ENCODE measurements at places on chromosomes 16 and 17.

GRCh38 chr16:27677263-27677662 lies 127.3 kb downstream of the KATNIP start:
- DNase-seq = no peak

GRCh38 chr16:52404546-52404945 lies 142.4 kb downstream of the TOX3 start:
- no peak for DNase-seq

DNA sequence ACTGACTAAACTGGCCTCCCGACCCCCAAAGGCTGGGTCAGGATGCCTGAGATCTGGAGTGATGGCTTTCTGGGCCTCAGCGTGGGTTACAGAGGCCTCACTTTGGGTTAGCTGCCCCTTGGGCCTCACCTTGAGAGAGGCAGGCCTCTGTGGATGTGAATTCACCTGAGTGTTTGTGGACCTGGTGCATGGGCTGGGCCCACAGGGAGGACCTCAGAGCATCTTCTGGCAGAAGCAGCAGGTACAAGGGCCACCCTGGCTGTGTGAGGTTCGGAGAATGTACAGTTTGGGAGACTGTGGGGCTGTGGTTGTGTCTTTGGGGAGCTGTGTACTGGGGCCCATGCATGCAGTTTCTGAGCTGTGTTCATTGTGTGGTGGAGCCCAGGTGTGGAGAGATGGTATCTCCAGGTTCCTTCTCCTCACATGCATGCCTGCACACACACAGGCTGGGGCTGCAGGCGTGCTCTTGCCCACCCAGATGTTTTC lies 18.3 kb downstream of the RARA start:
- no peak for DNase-seq

GRCh38 chr16:14302031-14302398 lies 230.9 kb downstream of the MRTFB start:
- no peak for DNase-seq

GRCh38 chr16:77938913-77939312 lies 83.4 kb upstream of the CLEC3A start:
- DNase-seq = no peak

DNA sequence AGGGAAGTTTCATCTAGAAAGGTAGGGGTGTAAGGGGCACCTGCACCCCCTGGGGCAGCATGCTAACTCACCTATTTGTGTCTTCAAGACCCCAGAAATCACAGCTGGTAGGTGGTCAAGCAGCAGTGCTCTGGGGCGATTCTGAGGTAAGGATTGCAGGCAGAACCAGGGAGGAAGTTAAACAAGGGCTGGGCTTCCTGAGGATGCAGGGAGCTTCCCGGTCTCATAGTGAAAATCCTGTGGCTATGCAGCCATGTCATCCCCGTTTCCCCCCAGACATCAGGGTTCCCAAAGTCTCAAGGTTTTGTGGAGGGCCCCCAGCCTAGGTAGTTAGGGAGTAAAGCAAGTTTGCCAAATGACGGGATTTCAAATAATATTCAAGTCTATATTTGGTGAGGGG lies 78.5 kb downstream of the C16orf78 start:
- DNase-seq = no peak
